GM06990 (cell line): ENCODE measurements at places on chromosomes 11 and 22.

GRCh38 chr22:21938906-21939305, 13.7 kb downstream of the PPM1F start:
- DNase-seq: no peak

GRCh38 chr22:38481162-38481870, 13.4 kb downstream of the KDELR3 start:
- no peak for DNase-seq

DNA sequence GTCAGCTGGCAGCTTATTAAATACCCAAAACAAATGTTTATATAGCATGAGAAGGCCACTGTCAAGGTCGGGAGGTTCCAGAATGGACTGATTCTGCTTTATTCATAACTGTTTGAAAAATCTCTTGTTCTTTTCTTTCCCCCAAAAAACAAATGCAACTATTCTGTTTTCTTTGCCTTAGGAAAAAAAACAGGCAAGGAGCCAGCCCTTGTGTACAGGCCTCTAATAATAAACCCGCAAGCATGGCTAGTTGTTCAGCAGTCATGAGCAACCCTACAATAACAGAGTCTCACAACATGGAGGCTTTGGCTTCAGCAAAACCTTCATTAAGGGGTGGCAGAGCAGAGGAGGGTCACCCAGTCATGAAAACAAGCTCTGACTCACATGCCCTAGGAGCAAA, 191.7 kb downstream of the KIRREL3 start:
- no peak for DNase-seq

DNA sequence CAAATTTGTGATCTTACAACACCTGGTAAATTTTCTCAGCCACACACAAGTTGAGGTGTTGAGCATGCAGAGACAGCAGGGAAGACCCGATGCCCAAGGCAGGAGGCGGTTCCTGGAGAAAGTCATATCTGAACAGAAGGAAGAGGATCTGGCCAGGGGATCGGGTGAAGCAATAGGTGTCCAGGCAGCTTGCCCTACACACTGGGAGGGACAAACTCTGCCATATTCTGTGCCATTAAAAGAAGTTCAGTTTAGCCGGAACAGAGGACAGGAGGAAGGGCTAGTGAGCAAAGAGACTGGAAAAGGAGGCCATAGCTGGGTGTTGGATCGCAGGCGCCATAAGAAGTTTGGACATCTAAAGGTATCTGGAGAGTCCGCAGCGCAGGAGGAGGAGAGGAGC, 76.5 kb downstream of the TMPRSS5 start:
- no peak for DNase-seq

GRCh38 chr22:23001463-23001862, 68.9 kb upstream of the GNAZ start:
- DNase-seq: no peak

GRCh38 chr11:40227730-40228129, 1231.7 kb downstream of the LRRC4C start:
- DNase-seq: no peak

DNA sequence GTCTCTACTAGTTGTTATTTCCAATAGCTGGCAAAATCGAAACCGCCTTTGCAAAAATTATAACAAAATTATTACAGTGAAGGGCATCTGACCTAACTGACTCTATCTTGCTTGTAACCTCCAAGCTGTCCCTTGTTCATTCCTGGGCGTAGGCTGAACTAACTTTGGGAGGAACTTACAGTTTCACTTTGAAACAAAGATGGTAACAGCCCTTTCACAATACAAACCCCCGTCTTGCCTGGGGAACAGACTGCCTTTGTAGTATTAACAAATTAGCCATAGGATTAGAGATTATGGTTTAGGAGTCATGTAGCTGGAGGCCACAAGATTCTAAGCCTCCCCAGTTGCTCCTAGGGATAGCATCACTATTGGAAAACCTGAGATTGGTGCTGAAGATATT, 131.6 kb upstream of the HSD17B12 start:
- no peak for DNase-seq

DNA sequence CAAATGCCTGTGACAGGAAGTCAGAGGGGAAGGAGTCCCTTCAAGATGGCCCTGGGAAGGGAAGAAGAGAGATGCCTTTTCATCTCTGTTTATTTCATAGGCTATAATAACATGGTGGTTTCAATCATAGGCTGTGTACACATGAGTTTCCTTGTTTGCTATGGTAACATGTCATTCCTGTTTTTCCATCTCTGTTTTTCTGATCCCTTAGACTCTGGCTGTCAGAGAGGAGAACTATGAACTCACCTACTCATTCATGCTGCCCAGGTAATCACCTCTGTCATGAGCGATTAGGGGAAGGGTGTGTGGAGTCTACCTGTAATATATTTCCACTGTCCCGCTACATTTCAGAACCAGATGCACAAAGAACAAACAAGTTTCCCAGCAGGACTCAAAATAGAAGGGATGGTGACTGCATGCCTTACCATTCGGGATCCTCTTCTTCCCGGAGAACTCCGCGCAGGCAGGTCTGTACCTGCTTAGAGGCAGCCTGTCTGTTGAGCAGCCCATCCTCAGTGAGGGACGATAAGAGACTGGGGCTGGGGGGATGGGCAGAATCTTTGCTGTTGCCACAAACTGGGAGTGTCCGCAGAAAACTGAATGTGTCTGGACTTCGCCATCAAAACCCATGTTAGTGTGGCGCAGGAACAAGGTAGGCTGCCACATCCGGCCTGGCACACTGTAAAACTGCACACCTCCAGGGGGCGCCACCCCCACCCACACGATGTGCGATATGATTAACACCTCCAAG, 7.1 kb upstream of the PEX26 start:
- DNase-seq: no peak

- no peak for DNase-seq
These were observed 81.4 kb downstream of the CDKN1C start for GRCh38 chr11:2804189-2804588.

DNA sequence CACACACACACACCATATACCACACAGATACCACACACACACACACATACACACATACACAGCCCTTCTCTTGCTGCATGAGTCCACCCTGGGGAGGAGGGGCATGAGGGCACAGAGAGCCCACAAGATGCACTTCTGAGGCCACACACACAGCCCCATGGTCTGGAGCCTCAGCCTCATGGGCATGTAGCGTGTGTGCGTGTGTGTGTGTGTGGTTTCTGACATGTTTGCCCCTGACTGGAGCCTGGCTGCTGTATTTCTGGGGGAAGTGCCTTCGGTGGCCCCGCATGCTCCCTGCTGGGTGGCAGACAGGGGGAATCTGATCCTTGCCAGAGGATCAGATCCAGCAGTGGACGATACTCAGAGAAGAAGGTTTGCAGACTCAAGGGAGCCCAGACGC, 97.0 kb upstream of the PRR5 start:
- no peak for DNase-seq

- DNase-seq: no peak
These were observed 379.5 kb downstream of the ETS1 start for GRCh38 chr11:128207861-128208321.

GRCh38 chr22:27213294-27213693, 555.9 kb downstream of the MIAT start:
- DNase-seq: no peak

DNA sequence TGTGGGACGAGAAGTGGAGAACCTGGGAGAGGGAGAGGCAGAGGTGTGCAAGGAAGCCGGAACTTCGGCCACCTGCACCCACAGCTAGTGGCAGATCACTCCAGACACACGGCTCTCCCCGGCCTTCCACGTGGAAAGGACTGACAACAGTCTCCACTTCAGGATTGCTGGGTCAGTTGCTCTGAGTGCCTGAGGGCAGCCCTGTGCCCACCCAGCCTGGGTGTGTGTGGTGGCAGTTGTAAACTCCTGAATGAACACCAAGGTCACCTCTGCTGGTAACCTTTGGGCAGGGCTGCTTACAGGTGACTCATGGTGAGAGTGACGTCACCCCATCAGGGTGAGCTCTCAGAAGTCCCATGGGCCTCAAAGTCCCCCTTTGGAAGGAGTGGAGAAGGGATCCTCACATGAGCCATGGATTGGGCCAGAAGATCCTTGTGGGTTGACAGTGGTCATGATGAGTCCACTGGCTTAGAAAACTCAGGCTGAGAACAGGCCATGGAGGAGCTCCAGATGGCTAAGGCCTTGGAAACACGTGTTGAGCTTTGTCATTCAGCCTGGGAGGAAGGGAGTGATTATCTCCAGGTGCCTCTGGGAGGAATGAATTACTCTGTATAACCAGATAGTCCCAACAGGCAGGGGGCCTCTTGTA, 71.3 kb downstream of the BCR start:
- no peak for DNase-seq

DNA sequence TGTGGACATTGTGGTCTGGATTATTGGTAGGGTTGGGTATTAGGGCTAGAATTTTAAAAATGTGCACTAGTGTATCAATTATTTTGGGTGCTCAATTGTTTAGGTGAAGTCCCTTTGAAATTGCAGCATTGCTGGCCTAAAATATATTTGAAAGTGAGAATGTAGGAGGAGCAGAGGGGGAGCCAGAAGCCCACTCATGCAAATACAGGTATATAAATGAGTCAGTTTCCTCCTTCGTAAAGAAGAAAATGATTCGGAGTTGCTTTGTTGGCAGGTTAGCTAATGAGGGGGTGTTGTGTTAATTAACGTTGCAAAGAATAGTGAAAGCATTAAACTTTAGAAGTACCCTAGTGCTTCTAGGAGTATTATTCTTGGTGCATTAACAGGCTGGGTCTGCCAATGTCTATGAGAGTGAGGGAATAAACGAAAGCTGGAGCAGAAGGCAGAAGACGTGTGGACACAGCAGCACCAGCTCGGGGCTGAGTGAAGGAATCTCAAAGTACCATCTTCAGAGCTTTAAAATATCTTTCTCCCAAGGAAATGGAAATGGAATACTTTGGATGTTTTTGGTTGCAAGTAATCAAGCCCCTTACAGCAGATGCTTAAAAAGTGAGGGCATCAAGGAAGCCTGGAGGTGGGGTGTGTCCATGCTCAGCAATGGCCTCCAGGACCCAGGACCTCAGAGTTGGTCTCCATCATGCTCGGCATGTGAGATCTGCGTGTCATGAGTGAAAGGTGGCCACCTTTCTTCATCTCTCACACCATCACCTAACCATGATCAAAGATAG, 522.9 kb downstream of the NTM start:
- peak; percentile 72 for DNase-seq

GRCh38 chr11:109015283-109015682, 350.4 kb downstream of the DDX10 start:
- DNase-seq: no peak

- no peak for DNase-seq
These were observed 1.6 kb downstream of the NADSYN1 start for GRCh38 chr11:71454470-71455113.

DNA sequence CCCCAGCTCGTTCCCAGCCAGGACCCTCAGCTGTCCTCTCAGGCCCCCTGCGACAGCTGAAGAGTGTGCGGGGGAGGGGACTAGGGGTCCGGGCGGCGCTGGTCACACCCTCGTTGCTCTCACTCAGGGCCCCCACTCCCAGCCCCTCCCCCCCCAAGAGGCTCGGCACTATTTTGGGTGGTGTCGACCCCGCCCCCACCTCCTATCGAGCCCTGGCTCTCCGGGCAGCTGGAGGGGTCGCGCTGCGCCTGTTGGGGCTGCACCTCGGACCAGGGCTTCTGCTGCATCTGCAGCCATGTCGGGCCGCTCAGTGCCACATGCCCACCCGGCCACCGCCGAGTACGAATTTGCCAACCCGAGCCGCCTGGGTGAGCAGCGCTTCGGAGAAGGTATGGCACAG, at the start of gene HSPB2:
Gene HSPB2 (plus strand): TSS at position 200 of the 400 bp plus-strand sequence. CDS start 96 bp downstream, at position 296.
- DNase-seq: no peak

DNA sequence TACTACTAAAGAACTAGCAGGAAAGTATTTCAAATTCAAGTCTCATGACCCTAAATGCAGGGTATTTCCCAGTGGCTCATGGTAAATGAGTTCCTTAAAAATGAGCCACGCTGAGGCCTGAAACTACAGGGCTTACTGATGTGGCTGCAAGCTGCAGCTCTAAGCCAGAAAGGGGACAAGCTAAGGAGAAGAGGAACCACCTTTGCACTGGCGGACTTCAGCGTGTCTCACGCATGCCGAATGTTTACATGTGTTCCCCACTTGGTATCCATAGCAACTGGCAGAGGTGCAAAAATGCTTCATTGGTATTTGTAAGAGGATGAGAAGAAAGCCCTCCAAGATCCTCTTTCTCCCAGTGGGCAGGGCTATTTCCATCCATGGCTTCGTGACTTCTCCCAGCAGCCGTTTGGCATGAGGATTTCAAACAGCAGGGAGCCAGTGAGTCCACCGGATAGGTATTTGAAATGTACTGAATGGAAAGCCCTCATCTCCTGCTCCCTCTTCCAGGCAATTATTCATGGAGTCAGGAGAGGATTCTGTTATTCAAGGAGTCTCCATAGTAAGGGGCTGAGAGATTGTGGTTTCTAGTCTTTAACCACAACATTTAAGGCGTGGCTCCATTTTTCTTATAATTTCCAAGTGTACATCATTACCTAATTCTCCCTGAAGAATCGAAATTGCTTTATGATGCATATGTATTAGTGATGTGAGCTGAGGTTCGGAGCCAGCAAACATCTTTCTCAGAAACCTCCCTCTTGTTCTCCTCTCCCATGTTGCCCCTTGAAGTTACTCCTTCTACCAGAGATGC, 55.3 kb upstream of the CD44 start:
- DNase-seq: peak; percentile 66

- no peak for DNase-seq
These were observed 219.5 kb downstream of the DLG2 start for GRCh38 chr11:85407648-85408047.

DNA sequence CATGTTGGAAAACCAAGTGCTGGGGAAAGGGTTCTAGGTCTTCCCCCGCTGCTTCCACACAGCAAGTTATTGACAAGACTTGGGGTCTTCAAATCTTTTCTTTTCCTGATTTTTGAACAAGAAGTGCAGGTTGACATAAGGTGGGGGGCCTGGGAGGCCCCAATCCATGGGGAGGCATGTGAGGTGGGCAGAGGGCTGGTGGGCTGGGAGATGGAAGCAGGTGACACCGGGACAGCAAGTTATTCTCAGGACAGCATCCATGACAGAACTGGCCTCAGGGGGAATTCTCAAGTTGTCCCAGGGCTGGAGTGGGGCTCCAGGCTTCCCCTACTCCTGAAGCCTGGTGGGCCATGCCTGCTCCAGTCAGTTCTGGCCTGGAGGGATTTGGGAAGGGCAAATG, 5.5 kb downstream of the FGF19 start:
- no peak for DNase-seq

DNA sequence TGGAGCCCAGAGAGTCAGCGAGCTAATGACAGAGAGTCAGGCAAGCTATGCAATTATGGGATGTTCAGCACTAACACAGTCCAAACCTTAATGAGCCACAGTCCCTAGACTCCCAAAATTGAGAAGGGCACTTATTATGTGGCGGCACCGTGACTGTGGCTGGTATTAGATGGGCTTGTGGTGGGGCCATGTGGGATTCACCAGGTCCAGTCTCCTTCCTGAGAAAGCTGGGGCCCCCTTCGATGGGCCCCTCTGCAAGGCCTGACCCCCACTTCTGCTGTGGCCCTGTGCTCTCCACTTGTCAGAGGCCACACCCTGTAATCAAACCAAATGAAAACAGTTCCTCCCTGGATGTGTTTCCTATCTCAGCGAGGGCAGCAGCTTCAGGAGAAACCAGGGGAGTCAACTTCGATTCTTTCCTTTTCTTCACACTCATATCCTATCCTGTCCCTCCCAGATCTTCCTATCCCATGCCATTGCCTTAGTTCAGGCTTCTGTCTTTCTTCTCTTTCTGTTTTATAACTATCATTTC, 42.9 kb downstream of the INSC start:
- DNase-seq: no peak
